ENCODE measurements at places on chromosomes 2 and 18.

DNA sequence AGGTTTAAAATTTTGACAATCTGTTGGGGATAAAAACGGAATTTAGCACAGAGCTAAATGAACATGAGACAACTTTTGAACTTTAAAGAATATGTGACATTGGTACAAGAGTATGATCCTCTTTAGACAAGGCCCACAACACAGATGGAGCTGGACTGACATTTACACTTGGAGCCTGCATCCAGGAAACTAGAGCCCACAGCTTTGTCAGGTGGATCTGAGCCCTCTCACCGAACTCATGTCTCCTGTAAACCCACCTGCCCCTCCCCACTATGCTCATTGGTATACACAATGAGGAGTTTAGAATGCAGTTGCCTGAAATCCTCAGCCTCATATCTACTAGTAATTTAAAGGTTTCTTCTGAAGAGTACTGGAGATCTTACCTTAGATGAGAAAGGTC is 22.1 kb upstream of the ACAA2 start:
- DNase-seq, result no peak

DNA sequence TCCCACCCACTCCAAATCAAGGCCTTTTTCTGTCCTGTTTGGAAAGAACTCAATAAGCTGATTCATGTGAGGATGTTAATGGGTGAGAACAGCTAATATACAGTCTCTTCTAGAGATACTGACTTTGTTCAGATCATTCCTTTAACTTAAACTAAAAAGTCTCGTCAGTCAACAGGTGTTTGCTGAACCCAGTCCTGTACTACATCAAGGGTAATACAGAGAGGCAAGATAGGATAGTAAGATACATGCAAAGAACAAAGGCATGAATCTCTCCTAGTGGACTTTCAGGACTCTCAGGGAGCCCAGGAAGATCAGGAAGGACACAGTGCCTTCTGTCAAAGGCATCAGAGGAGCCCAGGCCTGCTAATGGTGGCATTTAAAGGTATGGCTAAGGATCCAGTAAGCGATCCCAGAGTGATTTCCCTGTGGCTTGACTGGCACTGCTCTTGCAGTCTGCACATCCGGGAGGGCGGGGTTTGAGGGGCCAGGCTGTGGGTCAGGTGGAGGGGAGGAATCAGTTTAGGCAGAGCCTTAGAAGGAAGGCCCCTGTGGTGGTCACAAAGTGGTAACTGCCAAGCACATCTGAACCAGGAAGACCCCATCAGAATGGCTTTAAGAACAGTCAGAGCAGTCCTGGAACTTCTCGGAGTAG is 54.0 kb downstream of the EPAS1 start:
- DNase-seq, result no peak

DNA sequence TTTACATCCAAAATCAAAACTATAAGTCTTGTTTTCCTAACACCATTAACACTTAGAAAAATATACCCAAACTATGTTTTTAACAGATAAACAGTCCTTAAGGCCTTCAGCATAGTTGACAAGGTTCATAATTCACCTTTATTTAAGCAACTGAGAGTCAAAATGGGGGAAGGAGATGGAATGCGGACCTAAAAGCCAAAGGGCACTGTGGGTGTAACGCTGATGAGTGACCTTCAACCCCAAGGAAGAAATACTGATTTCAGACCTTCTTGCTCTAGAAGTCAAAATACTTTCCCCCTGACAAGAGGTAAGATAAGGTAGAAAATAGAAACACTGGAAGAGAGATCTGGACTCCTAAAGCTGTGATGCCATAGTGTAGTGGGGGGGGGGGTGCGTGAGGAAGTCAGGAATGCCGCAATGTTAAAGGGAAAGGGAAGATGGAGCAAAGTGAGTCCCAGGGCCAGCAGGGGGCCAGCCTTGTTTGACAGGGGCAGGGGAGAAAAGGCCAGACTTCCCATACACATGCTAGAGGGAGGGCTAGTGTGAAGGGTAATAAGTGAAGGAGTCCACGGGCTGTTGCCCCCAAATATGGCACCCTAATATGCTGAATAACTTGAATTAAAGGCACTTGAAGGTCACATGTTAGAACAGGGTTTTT is 31.4 kb downstream of the CCDC93 start:
- DNase-seq, result no peak

GRCh38 chr2:102251042-102251848 is 60.1 kb upstream of the IL1RL1 start:
- no peak for DNase-seq

DNA sequence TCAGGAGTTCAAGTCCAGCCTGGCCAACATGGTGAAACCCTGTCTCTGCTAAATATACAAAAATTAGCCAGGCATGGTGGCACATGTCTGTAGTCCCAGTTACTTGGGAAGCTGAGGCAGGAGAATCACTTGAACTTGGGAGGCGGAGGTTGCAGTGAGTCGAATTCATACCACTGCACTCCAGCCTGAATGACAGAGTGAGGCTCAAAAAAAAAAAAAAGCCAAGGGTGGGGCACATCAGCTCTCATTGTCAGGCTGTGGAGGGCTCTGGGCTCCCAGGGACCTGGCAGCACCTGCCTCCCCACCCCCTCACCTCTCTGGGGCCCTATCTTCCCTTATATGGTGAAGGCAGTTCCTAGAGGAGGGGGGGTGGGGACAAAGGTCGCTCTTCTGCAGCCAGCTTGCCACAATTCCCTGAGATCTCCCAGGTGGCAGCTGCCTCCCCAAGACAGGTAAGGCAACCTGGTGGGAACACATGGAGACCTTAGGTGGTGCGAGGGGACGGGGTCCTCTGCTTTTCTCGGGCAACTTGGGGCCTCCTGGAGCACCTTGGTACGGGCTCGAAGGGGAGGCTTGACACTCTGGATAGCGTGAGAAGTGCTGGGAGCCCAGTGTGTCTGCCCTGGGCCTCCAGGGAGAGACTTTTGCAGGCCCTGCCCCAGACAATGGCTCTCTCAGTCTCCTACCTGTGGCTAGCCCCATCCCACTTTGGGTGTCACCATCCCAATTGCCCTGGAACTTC is at the start of gene VIL1:
TSS of gene VIL1 (plus strand) at position 407 of the 742 bp plus-strand sequence. CDS start 4,656 bp downstream, outside the sequence.
- no peak for DNase-seq

DNA sequence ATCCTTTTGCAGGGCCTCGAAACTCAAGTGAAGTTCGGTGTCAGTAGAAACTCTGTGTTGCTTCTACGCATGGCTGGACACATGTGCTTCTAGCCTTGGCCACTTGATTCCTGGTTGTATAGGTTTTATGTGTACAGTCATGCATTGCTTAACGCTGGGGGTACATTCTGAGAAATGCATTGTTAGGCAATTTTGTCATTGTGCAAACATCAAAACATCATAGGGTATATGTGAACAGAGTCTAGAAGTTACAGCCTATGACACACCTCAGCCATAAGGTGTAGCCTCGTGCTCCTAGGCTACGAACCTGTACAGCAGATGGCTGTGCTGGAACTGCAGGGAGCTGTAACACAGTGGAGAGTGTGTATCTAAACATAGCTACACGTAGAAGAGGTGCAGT is 39.4 kb downstream of the TMEM18 start:
- DNase-seq, result no peak

GRCh38 chr18:46163091-46163490 is 58.9 kb downstream of the HAUS1 start:
- no peak for DNase-seq

DNA sequence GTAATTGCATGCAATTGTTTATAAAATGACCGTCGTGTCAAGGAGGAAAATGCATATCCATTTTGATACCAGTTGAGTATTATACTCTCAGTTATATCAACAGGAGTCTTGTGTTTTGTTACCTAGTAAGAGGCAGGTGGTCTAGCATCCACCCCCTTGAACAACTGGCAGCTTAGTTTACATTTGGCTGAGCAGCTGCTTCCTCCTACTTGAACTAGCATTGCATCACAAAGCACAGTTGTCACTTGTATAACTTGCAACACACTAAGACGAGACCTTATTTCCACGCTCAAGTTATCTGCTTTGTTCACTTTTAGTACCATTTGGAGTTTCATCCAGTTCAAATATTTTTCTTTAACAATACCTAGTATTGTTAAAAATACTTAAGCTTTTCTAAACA is 75.4 kb upstream of the UBE2E3 start:
- no peak for DNase-seq

DNA sequence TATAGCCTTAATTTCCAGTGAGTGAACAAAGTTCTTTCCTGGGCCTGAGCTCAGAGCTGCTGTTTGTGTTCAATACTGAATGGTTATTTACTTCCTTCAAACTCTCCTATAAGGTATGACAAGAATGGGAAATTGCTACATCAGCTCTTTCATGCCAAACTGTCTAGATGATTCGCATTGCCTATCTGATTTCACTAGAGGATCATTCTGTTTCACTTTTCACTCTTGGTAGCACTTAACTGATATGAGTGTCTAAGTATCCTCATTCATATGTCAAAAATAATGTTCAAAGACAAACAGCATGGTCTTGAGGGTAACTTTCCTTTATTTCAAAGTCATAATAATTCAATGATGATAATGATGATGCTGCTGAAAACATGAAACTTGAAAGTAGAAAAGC is 32.9 kb upstream of the SCG2 start:
- no peak for DNase-seq

- DNase-seq, result no peak
Measured at GRCh38 chr2:182867426-182868053, 1.1 kb upstream of the FRZB start.

GRCh38 chr2:11553661-11554398 is 20.0 kb downstream of the GREB1 start:
- DNase-seq, result no peak

GRCh38 chr2:60746318-60746717 is 9.8 kb upstream of the PAPOLG start:
- no peak for DNase-seq

GRCh38 chr18:68759308-68759707 is 38.6 kb upstream of the CCDC102B start:
- DNase-seq, result no peak

- DNase-seq, result no peak
Measured at GRCh38 chr2:135245071-135245470, 193.0 kb downstream of the RAB3GAP1 start.

DNA sequence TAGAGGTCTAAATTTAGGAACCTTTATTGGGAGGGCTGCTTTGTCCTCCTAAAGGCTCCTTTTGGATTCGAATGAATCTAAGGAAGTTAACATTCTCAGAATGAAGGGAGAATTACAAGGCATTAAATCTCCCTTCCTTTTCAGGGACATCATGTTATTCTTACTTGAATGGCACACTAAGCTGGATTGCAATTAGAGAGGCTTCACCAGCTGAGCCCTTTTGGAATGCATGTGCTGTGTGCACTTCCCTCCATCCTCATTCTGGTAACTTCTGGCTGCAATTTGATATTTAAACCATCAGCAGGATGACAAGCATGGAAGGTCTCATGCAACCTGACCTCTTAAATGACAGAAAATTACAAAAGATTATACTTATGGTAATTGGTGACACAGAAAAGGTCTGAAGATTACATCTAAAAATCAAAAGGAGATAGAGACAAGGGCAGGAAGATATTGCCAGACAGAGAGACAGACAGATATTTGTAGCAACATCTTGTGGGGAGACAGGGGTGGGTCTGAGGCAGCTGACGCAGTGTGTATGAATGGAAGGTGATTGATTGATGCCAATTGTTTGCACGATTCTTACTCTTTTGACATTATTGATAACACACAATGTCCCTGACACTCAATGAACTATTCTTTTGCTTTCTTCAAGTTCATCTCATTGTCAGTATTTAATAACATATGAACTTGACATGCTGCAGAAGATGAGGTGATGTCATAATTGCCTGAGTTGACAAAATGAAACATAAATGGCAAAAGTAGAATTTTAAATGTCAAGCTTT is 570.8 kb upstream of the GYPC start:
- no peak for DNase-seq

GRCh38 chr2:45643095-45643494 is 8.4 kb upstream of the PRKCE start:
- DNase-seq, result no peak

DNA sequence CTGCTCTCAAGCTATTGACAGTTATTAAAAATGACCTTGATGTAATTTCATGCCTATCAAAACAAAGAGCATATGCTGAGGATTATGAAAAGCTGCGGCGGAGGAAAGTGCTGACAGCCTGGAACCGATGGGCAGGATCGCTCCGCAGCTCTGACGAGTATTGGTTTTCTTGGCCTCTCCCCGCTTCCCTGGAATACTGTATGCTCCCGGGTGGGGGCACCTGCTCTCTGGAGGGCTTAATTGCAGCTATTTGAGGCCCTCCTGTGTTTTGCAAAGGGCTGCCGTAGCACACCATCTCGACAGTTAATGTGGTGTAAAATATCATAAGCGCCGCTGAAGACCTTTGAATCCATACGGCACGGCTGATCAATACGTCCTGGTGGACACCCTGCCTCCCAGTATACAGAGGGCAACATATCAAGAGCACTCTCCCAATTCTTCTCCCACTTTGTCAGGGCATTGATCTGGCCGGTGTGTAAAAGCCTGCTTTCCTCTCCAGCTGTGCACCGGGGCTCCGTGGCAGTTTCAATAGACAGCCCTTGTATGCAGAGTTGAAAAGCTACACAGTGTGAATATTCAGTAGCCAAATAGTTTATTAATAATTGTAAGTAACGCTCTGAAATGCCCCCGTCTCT is 662.4 kb downstream of the GALR1 start:
- no peak for DNase-seq

GRCh38 chr2:236764716-236765115 is 195.1 kb downstream of the ACKR3 start:
- DNase-seq, result no peak

DNA sequence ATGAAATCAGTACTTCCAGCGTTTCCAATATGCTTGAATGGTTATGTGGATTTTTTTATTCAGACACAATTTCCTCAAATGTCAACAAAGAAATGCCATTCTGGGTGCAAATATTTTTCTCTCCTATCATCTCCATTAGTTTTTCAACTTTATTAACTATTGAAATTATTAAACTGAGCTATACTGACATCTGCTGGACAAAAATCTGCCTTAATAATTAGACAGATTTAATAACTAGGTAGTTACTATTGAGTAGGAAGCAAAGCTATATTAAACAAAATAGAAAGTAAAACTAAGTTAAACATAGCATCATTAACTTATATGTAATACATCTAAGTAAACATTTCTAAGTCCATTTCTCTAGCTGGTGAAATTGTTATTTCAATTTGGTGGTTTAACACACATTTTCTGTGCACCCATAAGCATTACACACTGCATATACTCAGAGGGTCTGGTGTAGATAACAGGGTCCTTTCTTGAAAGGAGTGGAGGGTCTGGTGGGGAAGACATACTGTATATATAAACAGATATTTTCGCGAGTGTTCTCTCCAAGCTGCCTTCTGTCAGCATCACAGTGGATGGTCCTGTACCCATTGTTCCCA is 77.0 kb downstream of the LANCL1 start:
- DNase-seq, result no peak

DNA sequence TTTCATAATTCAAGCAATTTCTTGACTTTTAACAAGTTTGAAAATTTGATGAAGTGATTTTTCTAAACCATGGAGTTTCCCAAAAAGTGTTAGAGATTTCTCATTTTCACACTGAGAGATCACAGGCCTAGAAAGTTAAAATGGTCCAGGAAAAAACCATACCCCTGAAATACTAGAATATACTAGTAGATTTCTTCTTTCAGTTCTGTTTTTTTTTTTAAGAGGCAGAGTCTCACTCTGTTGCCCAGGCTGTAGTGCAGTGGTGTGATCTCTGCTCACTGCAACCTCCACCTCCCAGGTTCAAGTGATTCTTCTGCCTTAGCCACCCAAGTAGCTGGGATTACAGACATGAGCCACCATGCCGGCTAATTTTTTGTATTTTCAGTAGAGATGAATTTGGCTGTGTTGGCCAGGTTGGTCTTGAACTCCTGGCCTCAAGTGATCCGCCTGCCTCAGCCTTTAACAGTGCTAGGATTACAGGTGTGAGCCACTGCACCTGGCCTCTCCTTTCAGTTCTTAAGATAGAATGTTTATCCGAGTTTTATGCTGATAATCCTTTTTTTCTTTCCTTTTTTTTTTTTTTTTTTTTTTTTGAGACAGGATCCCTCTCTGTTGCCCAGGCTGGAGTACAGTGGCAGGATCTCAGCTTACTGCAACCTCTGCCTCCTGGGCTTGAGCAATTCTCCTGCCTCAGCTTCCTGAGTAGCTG is 14.4 kb downstream of the MTHFD2 start:
- DNase-seq, result no peak

All from fibroblast of skin of left quadriceps (primary cell).